Glomerular endothelial cell (primary cell): ENCODE measurements at places on chromosomes 7 and 10. TPM values are rescaled to one million over a fixed set of nuclear protein-coding genes. Genes with fewer than 3 reads are reported as not detected.

NOS3 gene
- total RNA-seq, result 16.5 and 22.0 TPM in 2 replicates

SORBS1 gene
- 4.2 and 4.7 TPM in 2 replicates for total RNA-seq

- no peak for DNase-seq
Measured at GRCh38 chr7:91940171-91940570, 491 bp upstream of the AKAP9 start.

DNA sequence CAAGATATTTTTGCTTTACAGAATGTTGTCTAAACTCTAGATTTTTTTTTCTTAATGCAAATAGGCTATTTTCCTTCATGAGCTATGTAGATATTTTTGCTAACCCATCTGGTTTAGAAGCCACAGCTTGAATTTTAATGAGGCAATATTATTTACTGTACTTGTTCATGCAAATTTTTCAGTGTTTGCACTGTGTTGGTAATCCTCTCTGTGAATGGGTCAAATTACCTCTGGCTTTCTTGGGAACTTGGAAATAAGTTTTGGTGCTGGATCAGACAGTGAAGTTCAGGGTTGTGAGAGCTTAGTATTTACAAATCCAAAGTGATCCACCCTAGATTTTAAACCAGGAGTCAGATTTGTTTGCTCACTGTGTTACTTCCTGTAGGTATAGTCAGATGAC lies 686.9 kb downstream of the NXPH1 start:
- DNase-seq, result no peak

BUB3 gene
- total RNA-seq, result 100 and 132 TPM in 2 replicates

DNA sequence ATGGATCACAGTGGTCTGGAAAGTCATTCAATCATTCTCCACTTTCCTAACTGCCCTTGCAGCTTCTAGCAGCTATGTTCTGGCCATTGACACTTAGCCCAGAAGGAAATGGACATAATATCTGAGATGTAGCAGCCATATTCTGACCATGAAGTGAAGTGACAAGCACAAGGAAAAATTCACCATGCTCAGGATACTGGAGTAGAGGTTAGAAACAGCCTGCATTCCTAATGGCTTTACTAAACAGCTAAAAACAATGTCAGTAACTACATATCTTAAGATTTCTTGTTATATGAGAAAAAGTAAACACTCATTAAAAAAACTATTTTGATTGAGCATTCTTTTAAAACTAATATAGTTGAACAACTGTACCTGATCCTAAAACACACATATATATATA lies 443.8 kb downstream of the MAGI2 start:
- DNase-seq, result no peak

- DNase-seq, result no peak
Measured at GRCh38 chr10:132807621-132808049, 21.7 kb upstream of the NKX6-2 start.

GRCh38 chr10:14654821-14655382 lies 119.8 kb downstream of the FAM107B start:
- no peak for DNase-seq

DNA sequence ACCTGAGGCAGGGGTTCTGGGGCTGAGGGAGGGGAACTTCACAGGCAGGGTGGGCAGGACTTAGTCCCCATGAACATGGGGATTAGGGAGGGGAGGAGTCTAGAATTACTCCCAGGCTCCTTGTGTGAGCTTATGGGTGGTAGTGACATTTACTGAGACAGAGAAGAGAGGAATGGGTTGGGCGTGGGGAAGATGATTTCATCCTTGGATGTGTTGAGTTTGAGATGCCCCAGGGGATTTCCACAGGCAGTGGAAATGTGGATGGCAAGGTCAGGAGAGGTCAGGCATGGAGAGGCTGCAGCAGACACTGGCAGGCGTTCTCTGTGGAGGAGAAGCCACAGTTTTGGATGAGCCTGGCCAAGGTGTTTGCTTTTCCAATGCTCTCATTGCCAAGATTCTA lies 26.4 kb upstream of the GSDME start:
- DNase-seq, result no peak

GRCh38 chr10:26087666-26088065 lies 128.9 kb upstream of the GAD2 start:
- no peak for DNase-seq

GRCh38 chr7:92794831-92795230 lies 41.5 kb downstream of the CDK6 start:
- no peak for DNase-seq

ADO gene
- total RNA-seq, result 18.1 and 20.8 TPM in 2 replicates

GRCh38 chr10:124509880-124510632 lies 48.4 kb downstream of the LHPP start:
- DNase-seq, result no peak

GARIN1A gene
- total RNA-seq, result 0.05 and 0.64 TPM in 2 replicates

DNA sequence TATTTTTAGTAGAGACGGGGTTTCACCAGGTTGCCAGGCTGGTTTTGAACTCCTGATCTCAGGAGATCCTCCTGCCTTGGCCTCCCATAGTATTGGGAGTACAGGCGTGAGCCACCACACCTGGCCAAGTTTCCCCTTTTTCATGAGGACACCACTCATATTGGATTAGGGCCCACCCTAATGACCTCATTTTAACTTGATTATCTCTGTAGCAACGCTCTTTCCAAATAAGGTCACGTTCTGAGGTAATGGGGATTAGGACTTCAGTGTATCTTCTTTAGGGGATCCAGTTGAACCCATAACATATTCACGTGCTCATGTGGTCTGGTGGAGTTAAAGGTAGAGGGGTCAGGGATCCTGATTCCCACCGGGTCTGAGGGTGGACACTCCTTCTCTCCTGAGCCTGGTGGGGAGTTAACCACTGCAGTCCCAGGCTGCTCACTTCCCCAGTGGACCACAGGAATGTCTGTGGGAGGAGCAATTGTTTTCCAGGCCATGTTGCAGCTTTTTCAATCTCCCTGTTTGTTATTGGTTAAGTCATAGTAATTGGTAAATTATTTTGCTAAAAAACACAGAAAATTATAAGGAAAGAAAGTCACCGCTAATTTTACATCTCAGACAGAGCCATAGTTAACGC lies 130.5 kb downstream of the GRK5 start:
- DNase-seq, result no peak

DNA sequence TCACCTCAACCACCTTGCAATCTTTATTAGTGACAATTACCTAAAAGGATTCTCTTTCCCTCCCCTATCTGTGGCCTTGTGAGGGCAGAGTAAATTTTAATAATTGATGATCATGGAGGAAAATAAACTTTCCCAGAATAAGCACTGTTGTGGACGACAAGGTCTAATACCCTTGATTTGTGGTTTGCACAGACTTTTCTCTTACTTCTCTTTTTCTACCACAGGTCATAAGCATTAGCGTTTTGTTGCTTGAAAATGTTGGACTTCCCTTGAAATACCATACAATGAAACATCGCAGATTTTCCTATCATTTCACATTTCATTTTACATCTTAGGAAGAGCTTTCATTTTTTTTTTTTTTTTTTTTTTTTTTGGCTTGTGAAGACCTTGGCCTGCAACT lies 188.1 kb upstream of the TMEM72 start:
- no peak for DNase-seq

GRCh38 chr7:157006205-157006747 lies 4.2 kb downstream of the MNX1 start:
- DNase-seq, result no peak

TMEM236 gene
- 0.18 and 0.48 TPM in 2 replicates for total RNA-seq

RNF148 gene
- total RNA-seq, result 1.2 TPM in 1 of 2 replicates, not detected in the other

DNA sequence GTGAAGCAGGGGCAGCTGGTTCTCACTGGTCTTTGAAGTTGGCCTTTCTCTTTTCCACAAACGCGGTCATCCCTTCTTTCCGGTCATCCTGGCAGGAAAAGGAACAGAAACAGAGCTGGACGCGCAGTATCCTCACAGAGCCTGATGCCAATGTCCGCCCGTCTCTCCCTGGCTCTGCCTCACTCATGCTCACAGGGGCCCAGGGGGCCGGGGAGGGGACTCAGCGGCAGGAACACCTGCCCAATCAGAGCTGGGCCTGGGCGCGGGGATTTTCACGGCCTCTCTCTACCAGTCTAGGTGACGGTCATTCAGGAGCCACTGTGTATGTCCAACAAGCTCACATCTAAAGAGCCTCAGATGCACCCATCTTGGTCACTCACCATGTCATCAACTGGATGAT lies 5.0 kb upstream of the FUOM start:
- DNase-seq, result no peak

NUDT13 gene
- 0.97 and 0.99 TPM in 2 replicates for total RNA-seq

DNA sequence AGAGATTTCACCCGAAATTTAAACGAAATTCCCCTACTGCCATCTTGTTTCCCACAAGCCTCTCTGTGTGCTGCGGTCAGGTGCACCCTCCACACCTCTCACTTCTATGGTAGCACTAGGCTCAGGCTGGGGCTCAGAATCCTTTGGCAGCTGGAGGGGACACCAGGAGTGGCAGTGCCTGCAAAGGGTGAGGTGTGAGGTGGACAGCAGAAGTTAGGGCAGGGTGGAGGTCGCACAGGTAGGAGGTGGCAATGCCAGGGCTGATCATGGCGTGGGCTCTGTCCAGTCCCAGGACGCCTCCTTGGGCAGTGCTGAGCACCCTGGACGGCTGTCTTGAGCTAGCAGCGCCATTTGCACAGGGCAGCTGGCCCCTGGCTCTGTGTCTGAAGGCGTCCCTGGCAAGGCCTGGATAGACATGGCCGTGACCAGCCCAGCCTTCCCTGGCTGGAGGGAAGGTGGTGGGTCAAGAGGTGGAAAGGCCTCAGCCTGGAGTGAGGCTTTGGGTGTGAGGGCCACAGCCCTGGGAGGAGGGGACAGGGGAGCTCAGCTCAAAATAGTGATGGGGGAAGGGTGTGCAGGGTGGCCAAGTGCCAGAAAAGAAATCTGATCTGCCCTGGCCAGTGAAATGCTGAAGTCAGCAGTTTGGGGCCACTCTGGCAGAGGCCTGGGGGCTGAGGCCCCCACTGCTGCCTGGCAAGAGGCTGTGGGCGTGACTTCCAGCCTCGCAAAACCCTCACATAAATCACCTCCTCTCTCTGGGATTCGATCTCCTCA lies 40.0 kb downstream of the ZCCHC24 start:
- no peak for DNase-seq

DNA sequence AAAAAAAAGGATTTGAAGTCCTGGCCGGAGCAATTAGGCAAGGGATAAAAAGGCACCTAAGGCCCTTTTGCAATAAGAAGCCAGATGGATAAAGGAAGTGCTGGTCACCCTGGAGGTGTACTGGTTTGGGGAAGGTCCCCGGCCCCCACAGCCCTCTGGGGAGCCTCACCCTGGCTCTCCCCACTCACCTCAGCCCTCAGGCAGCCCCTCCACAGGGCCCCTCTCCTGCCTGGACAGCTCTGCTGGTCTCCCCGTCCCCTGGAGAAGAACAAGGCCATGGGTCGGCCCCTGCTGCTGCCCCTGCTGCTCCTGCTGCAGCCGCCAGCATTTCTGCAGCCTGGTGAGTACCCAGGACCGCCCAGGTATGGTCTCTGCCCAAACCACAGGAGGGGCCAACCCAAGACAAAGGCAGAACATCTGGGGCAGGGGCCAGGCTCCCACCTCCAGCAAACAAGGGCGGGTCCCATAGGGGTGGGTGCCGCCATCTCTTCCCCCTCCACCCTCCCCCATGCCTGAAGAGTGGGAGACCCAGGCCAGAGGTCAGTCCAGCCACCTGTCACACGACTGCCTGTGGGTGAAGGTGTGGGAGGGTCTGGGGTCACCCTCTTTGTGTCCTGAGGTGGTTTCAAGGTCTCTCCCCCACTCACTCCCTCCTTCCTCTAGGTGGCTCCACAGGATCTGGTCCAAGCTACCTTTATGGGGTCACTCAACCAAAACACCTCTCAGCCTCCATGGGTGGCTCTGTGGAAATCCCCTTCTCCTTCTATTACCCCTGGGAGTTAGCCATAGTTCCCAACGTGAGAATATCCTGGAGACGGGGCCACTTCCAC lies at the start of gene PILRB:
Gene PILRB, plus strand, starts transcription at position 91 of the 830 bp plus-strand sequence. Its CDS starts 186 bp downstream, at position 277.
- DNase-seq, result no peak

- no peak for DNase-seq
Measured at GRCh38 chr7:127390186-127390816, 2.2 kb downstream of the ZNF800 start.

DNA sequence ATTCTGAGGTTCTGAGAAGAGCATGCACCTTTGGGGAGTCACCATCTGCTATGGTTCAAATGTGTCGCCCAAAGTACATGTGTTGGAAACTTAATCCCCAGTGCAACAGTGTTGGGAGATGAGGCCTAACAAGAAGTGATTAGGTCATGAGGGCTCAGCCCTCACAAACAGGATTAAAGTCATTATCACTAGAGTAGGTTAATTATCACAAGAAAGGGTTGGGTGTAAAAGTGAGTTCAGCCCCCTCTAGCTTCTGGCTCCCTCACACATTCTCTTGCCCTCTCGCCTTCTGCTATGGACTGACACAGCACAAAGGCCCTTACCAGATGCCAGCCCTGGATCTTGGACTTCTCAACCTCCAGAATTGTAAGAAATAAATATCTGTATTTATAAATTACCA lies 100.3 kb upstream of the C10orf90 start:
- DNase-seq, result no peak

DNA sequence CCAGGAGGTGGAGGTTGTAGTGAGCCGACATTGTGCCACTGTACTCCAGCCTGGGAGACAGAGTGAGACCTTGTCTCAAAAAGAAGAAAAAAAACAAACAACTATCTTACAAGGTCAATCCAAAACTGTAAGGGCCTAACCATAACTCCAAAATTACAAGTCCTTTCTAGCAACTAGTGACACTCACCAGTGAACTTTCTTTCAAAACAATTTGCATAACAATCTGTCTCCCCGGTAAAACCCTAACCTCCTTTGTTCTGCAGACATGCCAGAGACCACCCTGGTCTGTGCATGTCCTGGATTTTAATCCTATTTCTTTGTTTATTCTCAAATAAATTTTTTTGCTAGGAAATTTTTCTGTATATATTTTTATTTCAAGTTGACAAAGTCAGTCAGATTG lies 68.1 kb downstream of the EXOC6 start:
- no peak for DNase-seq

GRCh38 chr10:76839276-76839675 lies 798.3 kb downstream of the KCNMA1 start:
- no peak for DNase-seq

DNA sequence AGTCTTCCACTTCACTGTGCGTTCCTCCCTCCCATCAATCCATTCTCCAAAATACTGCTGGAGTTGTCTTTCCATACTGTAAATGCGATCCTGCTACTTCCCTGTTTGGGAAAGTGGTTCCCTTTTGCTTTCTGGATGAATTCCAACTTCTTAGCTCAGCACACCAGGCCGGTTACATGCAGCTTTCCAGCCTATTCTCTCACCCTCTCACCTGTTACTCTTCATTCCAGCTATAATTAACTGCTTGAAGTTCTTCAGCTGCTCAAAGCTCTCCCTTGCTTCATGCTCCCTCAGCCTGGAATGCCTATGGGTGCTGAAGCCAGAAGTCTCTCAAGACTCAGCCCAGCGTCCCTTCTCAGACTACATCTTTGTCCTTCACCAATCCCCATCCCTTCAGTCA lies 6.0 kb upstream of the ZNRF2 start:
- DNase-seq, result no peak

ITIH5 gene
- total RNA-seq, result 0.05 and 0.35 TPM in 2 replicates

PNLIPRP3 gene
- total RNA-seq, result not detected in 2 replicates

ODAD2 gene
- 0.24 and 0.70 TPM in 2 replicates for total RNA-seq

EN2 gene
- total RNA-seq, result not detected in 2 replicates
